ENCODE measurements at places on chromosomes 3 and 15.

DNA sequence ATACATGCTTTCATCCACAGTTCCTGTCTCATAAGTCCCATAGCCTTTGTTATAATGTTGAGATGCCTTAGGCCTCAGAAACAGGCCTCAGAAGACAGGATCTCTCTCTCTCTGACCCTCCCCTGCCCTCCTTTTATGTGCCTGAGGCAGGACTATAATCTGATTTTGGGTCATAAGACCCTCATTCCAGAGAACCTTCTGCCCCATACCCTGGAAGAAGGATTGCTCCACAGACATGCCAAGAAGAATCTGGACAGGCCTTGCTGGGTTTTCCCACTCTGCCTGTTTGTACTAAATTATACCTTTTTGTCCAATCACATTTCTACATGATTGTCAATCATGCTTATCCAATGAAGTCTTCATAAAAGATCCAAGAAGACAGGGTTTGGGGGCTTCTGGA, 57.2 kb upstream of the MME start:
- no peak for DNase-seq

DNA sequence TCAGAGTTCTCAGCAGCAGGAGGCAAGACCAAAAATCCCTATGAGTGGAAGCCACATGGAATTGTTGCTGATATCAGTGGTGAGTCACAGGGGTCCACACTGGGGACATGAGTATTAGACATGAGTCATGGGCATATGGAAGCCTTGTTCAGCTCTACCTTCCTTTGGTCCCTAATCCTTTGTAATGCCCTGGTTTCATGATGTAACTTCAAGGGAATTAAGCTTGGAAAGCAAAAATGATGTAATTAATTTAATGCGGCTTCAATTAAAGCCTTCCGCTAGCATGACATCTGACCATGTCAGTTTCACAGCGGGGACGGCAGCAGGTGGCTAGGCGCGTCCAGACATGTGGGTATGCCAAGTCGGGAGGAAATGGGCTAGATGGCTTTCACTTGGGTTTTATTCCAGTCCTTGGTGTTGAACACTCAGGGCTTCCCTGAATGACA, 176.1 kb upstream of the RGMA start:
- no peak for DNase-seq

- no peak for DNase-seq
Observed at GRCh38 chr3:175422744-175423143, 563.6 kb downstream of the NAALADL2 start.

DNA sequence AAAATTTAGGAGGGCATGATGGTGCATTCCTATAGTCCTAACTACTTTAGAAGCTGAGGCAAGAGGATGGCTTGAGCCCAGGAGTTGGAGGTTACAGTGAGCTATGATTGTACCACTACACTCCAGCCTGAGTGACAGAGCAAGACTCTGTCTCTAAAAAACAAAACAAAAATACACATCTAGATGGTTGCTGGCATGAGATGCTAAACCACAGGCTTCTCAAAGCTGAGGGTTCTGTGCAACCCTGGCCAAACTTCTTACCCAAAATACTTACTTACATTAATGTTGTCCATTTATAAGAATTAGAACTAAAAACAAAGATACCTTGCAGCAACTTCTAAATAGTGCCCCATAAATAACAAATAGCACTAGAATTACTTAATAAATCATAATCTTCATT, 14.3 kb upstream of the ARHGEF3 start:
- no peak for DNase-seq

DNA sequence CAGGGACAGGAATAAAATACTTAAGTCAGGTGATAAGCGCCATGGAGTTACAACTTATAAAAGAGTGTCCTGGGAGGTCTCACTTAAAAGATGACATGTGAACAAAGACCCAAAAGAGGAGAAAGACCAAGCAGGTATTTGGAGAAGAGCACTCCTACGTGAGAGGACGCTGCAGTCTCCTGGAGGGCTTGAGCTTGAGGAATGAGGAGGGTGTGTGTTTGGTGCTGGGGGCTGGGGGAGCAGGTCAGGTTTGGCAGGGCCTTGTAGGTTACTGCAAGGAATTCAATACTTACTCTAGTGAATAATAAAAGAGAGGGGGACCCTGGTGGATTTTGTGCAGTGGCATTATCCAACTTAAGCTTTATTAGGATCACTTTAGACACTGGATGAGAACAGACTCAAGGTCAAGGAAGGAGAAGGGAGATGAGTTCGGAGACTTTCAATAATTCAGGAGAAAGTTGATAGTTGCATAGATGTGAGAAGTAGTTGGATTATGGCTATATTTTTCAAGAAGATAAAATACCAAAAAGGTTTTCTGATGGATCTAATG, 32.4 kb downstream of the TNIK start:
- no peak for DNase-seq

DNA sequence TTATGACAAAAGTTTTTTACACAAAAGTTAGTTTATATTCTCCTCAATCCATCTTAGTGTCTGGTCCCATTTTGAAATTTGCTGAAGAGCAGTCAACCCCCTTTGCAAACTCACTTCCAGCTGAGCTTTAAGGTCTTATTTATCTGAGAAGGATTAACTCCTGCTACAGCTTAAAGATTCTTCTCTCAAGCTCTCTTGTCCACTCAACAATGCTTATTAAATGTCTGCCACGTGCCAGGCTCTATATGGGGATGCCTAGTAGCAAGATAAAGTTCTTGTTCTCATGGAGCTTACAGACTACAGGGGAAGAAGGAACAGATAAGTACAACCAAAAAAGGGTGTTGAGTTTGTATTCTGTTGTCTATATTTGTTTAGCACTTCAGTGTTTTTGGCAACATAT, 18.7 kb downstream of the TMPRSS7 start:
- DNase-seq: no peak

All from activated CD8-positive, alpha-beta memory T cell treated with anti-CD3 and anti-CD28 coated beads for 1 hour (primary cell).